Vagina (tissue), 2 donors: ENCODE measurements at places on chromosomes 6 and 20.

GRCh38 chr6:21371676-21372171 is 221.8 kb upstream of the SOX4 start:
- DNase-seq, result no peak

DNA sequence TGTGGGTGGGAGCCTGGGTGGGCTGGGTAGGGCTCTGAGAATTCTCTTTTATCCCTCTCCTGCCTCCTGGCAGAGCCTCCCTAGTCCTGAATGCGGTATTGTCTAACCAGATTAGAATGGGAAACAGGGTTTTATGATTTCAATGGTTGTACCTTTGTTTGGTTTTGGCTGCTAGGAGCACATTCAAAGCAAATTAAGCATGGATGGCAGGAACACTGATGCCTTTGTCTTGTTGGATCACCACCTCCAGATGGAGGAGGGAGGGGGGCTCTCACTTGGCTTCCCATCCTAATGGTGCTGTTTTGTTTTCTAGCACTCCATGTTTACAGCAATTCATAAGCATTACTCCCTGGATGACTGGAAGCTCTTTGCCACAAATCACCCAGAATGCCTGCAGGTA is 11.6 kb downstream of the GMPR start:
- DNase-seq, result no peak

GRCh38 chr6:89009624-89010059 is 46.2 kb upstream of the RNGTT start:
- DNase-seq, result no peak

GRCh38 chr6:112906726-112907125 is 559.6 kb downstream of the RFPL4B start:
- DNase-seq, result no peak
